Left lung (tissue), 14 donors: ENCODE measurements at places on chromosomes 7 and 10. TPM values are rescaled to one million over a fixed set of nuclear protein-coding genes. Genes with fewer than 3 reads are reported as not detected.

DNA sequence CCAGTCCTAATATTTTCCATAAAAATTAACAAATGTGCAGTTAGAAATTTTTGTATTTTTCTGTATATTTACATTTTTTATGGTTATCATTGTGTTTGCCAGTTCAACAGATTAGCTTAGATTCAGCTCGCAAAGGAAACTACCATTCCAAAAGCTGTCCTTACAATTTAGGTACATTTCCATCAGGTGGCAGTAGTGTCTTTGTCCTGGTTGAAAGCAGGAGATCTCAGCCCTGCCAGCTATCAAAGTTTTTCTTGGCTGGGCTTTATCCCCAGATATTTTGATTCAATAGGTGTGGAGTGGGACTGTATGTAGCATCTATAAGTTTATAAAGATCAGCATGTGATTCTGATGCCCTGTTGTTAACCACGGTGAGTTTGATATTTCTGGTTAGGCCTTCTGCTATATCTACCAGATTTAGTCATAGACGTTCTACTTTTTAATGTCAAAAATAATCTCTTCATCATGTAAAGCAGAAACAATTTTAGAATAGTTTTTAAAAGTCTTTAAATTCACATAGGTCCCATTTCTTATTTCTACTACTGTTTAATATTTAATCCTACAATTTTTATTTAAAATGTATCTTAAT is 15.5 kb upstream of the ICA1 start:
- no peak overlapping the region for H3K27ac ChIP-seq
- no peaks in the 10 kb centered on the region for H3K4me1 ChIP-seq
- no peak overlapping the region for H3K4me3 ChIP-seq
- H3K36me3 ChIP-seq: no peaks in the 10 kb centered on the region
- DNase-seq: no peak

DNA sequence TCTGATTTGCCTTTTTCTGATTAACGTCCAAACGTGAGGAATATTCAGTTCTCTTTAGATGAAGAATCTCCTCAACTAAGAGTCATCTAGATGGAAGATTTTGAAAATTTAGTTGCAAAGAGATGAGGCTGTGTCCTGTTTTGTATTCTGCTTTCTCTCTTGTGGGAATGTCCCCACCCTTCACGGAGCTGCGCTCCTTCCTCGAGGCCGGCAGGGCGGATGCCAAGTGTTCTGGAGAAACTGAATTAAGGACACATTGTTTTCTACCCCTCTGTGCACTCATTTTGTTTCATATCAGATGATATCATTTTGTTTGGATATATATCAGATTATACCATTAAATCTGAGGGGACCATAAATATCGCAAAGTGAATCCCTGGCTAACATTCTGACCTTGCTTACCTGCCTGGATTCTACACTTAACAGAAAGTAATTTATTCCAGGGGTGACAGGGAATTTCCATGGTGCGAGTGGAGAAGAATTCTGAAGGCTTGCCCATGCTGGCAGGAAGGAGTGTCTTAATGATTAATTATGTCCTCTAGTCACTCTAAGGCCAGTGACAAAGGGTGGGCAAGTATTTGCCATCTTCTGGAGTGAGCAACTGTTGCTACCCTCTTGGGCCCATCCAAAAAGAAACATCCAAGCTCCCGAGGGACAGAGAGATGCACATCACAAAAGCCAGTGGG is 47.9 kb upstream of the IGFBP3 start:
- H3K27me3 ChIP-seq: no peaks in the 10 kb centered on the region
- H3K36me3 ChIP-seq: no peaks in the 10 kb centered on the region
- no peaks in the 10 kb centered on the region for H3K4me1 ChIP-seq
- DNase-seq: no peak
- no peak overlapping the region for H3K4me3 ChIP-seq

- no peaks in the 10 kb centered on the region for H3K36me3 ChIP-seq
- no peaks in the 10 kb centered on the region for H3K4me1 ChIP-seq
- no peak overlapping the region for H3K4me3 ChIP-seq
- peak; percentile 64 for DNase-seq
- H3K27ac ChIP-seq: no peak overlapping the region
- no peaks in the 10 kb centered on the region for H3K27me3 ChIP-seq
Observed at GRCh38 chr7:41491308-41491707, 211.6 kb downstream of the INHBA start.

DNA sequence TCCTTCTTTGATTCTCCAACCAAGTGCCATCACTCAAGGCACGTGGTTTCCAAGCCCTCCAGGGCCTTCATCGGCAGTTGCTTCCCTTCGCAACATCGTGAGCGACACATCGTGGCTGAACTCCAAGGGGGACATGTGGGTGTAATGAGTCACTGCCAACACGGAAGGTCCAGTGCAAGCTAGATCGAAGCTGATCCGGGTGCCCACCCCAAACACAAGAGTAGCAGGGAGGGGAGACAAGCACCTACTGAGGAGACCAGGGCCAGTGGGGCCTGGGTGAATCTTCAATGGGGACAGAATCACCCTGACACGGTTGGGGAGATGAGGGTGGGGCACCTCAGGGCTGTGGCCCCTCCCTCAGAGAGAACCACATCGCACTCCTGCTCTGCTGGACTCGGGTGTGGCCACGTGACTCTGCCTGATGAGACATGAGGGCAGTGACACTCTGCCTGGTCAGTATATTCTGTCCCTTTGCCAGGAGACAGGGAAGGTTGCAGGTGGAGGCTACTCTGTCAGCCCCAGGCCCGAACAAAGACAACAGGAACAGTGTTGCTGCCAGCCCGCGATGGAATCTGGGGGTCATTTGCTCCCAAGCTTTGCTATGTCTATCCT is 36.8 kb upstream of the HSPA12A start:
- H3K4me1 ChIP-seq: no peaks in the 10 kb centered on the region
- H3K27me3 ChIP-seq: no peaks in the 10 kb centered on the region
- no peak for DNase-seq
- no peak overlapping the region for H3K27ac ChIP-seq

GRCh38 chr10:124689911-124690498 is 54.2 kb downstream of the FAM53B start:
- H3K4me1 ChIP-seq: peaks cover 47% of the 10 kb centered on the region
- no peak overlapping the region for H3K27ac ChIP-seq
- no peak overlapping the region for H3K4me3 ChIP-seq
- no peaks in the 10 kb centered on the region for H3K36me3 ChIP-seq

GRCh38 chr7:151663382-151664100 is 143.8 kb upstream of the RHEB start:
- no peak for DNase-seq
- no peak overlapping the region for H3K27ac ChIP-seq
- no peaks in the 10 kb centered on the region for H3K36me3 ChIP-seq
- no peak overlapping the region for H3K4me3 ChIP-seq
- no peaks in the 10 kb centered on the region for H3K4me1 ChIP-seq
- H3K27me3 ChIP-seq: no peaks in the 10 kb centered on the region

- no peaks in the 10 kb centered on the region for H3K27me3 ChIP-seq
- H3K36me3 ChIP-seq: no peaks in the 10 kb centered on the region
- DNase-seq: peak; percentile 80
- peaks cover 87% of the 10 kb centered on the region for H3K4me1 ChIP-seq
- peak overlapping the region; percentile 98 for H3K27ac ChIP-seq
Observed at GRCh38 chr10:102657984-102658724, 13.9 kb downstream of the TRIM8 start.

GRCh38 chr7:140010194-140010895 is 52.4 kb downstream of the PARP12 start:
- H3K27me3 ChIP-seq: no peaks in the 10 kb centered on the region
- H3K27ac ChIP-seq: no peak overlapping the region
- H3K36me3 ChIP-seq: no peaks in the 10 kb centered on the region

GRCh38 chr7:104761892-104762291 is 252.1 kb upstream of the KMT2E start:
- H3K4me1 ChIP-seq: no peaks in the 10 kb centered on the region
- H3K36me3 ChIP-seq: no peaks in the 10 kb centered on the region
- H3K27ac ChIP-seq: no peak overlapping the region
- no peak overlapping the region for H3K4me3 ChIP-seq

DNA sequence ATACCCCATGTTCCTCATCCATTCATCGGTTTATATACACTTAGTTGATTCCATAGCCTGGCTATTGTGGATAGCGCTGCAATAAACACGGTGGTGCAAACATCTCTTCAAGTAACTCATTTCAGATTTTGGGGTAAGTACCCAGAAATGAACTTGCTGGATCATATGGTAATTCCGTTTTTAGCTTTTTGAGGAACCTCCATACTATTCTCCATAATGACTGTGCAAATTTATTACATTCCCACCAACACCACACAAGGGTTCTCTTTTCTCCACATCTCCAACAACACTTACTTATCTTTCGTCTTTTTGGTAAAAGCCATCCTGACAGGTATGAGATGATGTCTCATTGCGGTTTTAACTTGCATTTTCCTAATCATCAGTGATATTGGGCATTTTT is 3.7 kb downstream of the NPFFR1 start:
- no peak for DNase-seq
- H3K4me3 ChIP-seq: no peak overlapping the region
- no peaks in the 10 kb centered on the region for H3K36me3 ChIP-seq
- H3K27ac ChIP-seq: no peak overlapping the region
- H3K27me3 ChIP-seq: peaks cover 18% of the 10 kb centered on the region

DNA sequence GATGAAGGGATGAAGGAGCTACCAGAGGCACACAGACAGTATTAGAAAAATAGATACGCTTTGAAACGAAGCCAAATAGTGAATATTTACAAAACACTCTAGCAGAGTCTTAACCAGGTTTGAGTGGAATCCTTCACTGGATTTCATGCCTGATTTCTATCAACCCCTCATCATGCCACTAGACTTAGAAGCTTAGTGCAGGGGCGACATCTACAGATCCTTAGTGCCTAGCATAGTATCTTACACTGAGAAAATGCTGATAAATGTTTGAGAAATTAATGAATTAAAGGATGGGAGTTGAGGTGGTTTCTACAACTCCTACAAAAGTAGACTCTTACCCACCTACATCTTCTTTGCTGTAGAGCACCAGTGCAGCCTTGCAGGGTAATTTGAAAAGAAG is 54.7 kb upstream of the CCNJ start:
- no peak overlapping the region for H3K4me3 ChIP-seq
- DNase-seq: no peak
- H3K27me3 ChIP-seq: no peaks in the 10 kb centered on the region
- no peak overlapping the region for H3K27ac ChIP-seq

GRCh38 chr10:44908936-44909630 is 2.1 kb upstream of the TMEM72 start:
- no peaks in the 10 kb centered on the region for H3K27me3 ChIP-seq
- no peak overlapping the region for H3K4me3 ChIP-seq
- H3K36me3 ChIP-seq: no peaks in the 10 kb centered on the region
- DNase-seq: no peak
- peaks cover 3% of the 10 kb centered on the region for H3K4me1 ChIP-seq

- no peaks in the 10 kb centered on the region for H3K36me3 ChIP-seq
- H3K4me3 ChIP-seq: no peak overlapping the region
- DNase-seq: no peak
- no peaks in the 10 kb centered on the region for H3K27me3 ChIP-seq
- no peaks in the 10 kb centered on the region for H3K4me1 ChIP-seq
Observed at GRCh38 chr10:62538606-62539005, 164.4 kb downstream of the ZNF365 start.

- no peak overlapping the region for H3K4me3 ChIP-seq
- H3K36me3 ChIP-seq: no peaks in the 10 kb centered on the region
- DNase-seq: no peak
Observed at GRCh38 chr7:143924851-143925250, 10.2 kb upstream of the OR2F2 start.

GRCh38 chr10:31426401-31426800 is 107.4 kb downstream of the ZEB1 start:
- H3K4me3 ChIP-seq: no peak overlapping the region
- DNase-seq: peak; percentile 48
- no peaks in the 10 kb centered on the region for H3K36me3 ChIP-seq
- peak overlapping the region; percentile 37 for H3K27ac ChIP-seq
- H3K4me1 ChIP-seq: no peaks in the 10 kb centered on the region
- H3K27me3 ChIP-seq: no peaks in the 10 kb centered on the region

DNA sequence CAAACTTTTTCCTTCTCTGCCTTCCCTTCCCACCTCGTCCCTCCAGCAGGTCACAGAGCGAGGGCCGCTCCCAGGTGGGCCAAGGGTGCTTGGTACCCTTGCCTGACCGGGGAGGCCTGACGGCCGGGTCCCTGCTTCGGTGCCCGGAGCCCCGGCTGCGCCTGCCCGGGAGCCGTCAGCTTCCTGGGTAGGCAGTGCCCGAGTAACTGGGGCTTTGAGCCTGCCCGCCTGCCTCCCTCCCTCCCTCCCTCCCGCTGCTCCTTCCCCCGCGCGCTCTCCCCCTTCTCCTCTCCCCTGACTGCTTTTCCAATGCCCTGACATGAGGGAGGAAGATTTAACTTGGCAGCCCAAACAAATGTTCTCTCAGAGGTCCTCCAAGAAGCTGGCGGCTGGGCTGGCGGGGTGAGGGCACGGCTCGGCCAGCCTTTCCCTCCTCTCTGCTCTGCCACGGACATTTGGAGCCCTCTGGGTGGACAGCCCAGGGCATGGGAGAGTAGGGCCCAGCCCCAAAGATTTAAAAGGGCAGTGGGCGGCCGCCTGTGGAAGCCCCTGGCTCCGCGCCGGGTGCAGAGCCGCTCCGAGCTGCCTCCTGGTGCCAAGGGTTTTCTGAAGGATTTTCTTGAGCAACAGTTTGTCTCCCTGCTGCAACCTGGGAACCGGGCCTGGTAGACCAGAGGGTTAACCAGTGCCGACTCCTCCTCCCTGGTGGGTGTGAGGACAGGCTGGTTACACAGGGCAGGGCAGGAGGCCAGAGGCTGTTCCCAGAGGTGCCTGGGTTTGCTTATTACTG is 2.0 kb downstream of the ZMIZ1 start:
- H3K36me3 ChIP-seq: no peaks in the 10 kb centered on the region
- peaks cover 39% of the 10 kb centered on the region for H3K4me1 ChIP-seq
- DNase-seq: peak; percentile 74
- no peaks in the 10 kb centered on the region for H3K27me3 ChIP-seq
- H3K27ac ChIP-seq: peak overlapping the region; percentile 94

- H3K27me3 ChIP-seq: no peaks in the 10 kb centered on the region
- H3K4me3 ChIP-seq: no peak overlapping the region
- H3K27ac ChIP-seq: no peak overlapping the region
- H3K4me1 ChIP-seq: peaks cover 16% of the 10 kb centered on the region
- H3K36me3 ChIP-seq: no peaks in the 10 kb centered on the region
Observed at GRCh38 chr10:110011681-110012080, 3.9 kb downstream of the ADD3 start.

GRCh38 chr7:127961786-127962453 is 69.3 kb downstream of the LRRC4 start:
- H3K27ac ChIP-seq: no peak overlapping the region
- H3K4me1 ChIP-seq: no peaks in the 10 kb centered on the region
- peaks cover 7% of the 10 kb centered on the region for H3K36me3 ChIP-seq
- peak; percentile 35 for DNase-seq
- H3K27me3 ChIP-seq: no peaks in the 10 kb centered on the region

The SAP25 gene
- 9.5 TPM for polyA plus RNA-seq

The PLEKHS1 gene
- polyA plus RNA-seq: 0.10 TPM

The HYAL4 gene
- polyA plus RNA-seq: 0.07 TPM

The LRMDA gene
- polyA plus RNA-seq: 18.2 TPM

The FAM180A gene
- not detected for polyA plus RNA-seq

The LLCFC1 gene
- 0.57 TPM for polyA plus RNA-seq

The ITPRID1 gene
- not detected for polyA plus RNA-seq

The SMKR1 gene
- polyA plus RNA-seq: 0.41 TPM
